ENCODE measurements at places on chromosomes 4 and X.
A peak's percentile ranks its signal among the peaks of the same experiment; 100 is the strongest.

GRCh38 chrX:153206425-153207046 lies 27.5 kb downstream of the MAGEA1 start:
- no peak for DNase-seq

GRCh38 chrX:7074148-7074907 lies 73.2 kb upstream of the STS start:
- DNase-seq = no peak

- peak; percentile 79 for DNase-seq
These were observed 20.4 kb downstream of the TMEM131L start for GRCh38 chr4:153486281-153487151.

DNA sequence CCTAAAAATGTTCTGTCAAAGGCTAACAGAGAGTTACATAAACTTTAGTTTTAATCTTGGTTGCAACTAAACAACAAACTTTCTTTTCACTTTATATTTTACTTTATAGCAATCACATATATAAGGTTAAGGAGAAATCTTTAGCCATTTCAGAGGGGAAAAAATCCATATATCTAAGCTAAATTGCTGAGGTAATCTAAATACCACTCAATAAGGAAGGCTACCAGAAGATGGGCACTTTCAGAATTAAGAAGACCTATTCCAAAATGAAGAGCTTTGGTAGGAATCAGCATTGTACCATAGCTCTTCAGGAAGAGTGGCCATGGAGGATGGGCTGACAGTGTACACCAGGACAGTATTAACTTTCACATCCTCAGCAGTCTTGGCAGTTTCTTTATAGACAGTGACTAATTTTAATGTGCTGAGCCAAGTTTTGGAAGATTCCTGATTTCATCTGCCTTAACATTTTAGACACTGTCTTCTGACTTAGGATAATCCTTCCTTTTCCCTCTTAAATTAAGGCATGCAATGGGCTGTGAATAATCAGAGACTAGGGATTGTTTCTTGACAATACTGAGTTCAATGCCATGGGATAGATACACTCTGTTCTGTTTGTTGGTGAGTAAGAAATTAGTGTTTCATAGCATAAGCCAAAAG lies 7.1 kb downstream of the FAT4 start:
- no peak for DNase-seq

DNA sequence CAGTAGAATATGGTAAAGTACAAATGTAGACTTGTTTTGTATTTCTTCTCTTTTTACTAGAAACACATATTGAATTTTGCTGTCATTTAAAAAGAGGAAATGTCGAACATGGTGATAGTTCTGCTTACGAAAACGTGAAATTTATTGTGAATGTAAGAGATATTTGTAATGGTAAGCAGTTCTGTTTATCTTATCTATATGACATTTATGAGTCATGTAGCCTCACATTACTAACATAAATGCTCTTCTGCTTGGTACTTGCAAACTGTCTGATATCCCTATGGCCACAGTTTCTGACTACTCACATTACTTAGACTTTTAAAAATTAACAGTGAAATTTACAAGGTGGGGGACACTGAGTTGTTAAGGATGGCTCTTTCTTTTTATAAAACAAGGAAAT lies 57.9 kb downstream of the PASD1 start:
- DNase-seq = no peak

- DNase-seq = no peak
These were observed 98.8 kb downstream of the CASK start for GRCh38 chrX:41824551-41824950.

- no peak for DNase-seq
These were observed 145.9 kb upstream of the MAOA start for GRCh38 chrX:43510209-43510608.

DNA sequence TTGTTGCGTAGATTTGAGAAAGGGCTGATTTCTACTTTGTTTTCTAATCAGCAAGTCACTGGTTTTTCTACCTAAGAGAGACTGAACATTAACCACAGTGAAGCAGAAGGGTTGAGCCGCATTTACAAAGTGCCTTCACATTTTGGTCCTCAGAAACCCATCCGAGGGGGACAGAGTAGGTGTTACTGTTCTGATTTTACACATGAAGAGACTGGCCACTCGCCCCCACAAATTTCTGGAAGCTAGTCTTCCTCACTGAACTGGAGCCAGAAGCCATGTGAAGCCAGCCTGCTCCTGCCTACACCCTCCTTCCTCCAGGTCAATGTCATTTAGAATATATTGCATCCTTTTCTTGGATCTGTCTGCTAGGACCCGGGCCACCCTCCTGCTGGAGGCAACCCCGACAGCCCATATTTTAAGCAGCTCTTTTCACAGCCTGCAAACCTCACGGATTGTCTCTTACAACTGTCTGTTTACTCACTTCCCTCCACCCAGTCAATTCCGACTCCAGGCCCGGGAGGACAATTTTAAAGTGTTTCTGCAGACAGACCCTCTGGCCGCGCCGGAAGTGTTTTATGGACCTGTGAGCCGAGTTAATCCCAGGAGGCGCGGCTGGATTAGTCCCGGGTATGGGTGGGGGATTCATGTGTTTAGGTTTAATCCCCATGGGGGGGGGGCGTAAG lies 73.2 kb upstream of the BCOR start:
- peak; percentile 60 for DNase-seq

DNA sequence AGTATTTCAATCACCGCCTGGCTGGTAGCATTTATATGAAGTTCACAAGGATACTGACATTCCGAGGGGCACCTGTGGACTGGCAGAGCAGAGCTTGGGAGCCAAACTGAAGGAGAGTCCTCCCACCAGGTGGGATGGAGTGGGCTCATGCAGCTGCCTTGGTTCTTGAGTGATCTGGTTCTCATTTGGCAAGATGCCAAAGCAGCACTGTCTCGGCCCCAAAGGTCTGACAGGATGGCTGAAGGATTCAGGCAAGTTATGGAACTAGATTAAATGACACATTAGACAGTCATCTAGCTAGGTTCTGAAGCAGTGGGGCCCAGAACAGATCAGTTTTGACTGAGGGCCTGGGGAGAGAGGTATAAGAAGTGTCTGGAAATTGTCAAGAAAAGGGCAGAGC lies 3.2 kb downstream of the FGF16 start:
- no peak for DNase-seq

- DNase-seq = no peak
These were observed 216.8 kb downstream of the AFAP1 start for GRCh38 chr4:7722766-7723387.

DNA sequence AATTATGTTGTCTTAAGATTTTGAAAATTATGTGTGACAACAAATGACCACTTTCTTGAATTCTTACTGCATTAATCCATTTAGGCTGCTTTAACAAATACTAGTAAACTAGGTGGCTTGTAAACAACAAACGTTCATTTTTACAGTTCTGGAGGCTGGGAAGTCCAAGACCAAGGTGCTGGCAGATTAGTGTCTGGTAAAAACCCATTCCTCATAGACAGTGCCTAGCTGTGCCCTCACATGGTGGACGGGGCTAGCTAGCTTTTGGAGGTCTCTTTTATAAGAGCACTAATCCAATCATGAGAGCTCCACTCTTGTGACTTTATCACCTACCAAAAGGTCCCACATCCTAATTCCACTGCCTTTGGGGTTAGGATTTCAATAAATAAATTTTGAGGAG lies 425.8 kb downstream of the SPRY1 start:
- DNase-seq = no peak

DNA sequence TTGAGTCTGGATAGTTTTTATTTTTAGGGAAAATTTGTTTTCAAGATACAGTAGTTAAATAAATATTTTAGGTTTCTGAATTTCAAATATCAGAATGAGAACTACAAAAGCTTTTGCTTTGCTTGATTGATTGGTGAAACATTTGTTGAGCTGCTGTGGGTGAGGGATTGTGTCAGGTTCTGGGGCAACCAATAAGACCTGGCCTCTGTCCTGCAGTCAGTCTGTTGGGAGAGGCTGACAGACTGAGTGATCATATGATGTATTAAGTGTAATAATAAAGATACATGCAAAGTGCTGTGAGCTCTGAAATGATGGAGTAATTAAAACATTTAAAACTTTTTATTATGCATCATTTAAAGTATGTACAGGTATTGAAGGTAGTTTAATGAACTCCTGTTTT lies 9.6 kb downstream of the KDM6A start:
- no peak for DNase-seq

DNA sequence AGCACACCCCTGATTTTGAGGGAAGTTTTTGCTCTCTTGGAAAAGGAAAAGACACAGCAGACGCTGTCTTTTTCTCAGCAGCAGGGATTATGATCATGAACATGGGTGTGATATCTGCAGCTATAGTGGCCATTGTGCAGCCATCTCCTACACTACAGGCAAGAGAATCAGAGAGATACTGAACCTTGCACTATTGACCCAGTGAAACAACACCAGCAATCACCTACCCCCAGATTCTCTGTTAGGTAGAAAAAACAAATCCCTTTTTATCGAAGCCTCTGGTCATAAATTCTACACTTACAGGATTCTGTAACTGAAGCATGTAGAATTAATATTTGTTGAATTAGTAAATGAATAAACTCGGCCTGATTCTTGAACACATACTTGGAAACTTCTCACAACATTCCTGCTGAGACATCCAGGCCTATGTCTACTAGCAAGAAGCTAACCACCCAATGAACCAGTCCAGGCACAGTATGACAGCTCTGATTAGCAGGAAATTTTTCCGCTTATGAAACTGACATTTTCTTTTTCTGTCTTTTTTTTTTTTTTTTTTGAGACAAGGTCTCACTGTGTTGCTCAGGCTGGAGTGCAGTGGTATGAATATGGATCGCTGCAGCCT lies 5.0 kb upstream of the AFAP1 start:
- DNase-seq = no peak

GRCh38 chr4:122824616-122825015 lies 2.0 kb upstream of the FGF2 start:
- no peak for DNase-seq

DNA sequence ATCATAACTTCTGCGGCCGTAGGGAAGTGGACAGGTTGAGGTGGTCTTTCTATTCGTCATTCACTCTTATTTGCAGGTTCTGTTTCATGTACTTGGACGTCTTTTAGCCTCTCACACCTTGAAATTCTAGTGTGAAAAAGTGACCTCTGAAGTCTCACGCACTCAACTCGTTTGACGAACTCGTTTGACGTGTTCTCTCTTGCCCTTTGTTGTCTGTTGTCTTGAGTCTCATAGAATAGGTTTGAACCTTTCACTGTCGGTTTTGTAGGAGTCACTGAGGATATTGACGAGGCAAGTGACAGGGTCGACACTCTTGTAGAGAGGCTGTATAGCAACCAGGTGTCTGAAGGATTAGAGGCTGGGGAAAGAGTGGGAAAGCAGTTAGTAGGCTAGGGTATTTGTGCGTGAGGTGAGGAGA lies 1.1 kb upstream of the PGRMC2 start:
- DNase-seq = peak; percentile 64

GRCh38 chrX:1464041-1464970 lies 11.6 kb upstream of the ASMTL start:
- DNase-seq = no peak

- no peak for DNase-seq
These were observed 925.8 kb downstream of the FSTL5 start for GRCh38 chr4:161238033-161238432.

- DNase-seq = no peak
These were observed 18.4 kb upstream of the NSUN7 start for GRCh38 chr4:40731361-40731760.

DNA sequence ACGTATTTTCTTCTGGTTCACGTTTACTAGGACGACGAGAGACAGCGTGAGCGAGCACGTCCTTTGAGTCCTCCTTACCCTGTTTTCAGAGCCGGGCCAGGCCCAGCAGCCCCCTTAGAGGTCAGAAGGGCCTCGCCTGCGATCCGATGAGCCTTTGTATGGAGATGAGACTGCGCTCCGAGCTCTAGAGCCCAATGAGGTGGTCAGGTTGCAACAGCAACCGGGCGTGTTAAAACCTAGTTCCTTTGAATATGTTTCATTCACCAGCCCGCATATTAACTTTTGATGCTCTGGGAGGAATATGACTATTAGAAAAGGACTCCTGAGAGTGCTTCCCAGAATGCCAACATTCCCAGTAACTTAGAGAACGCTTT lies 55.6 kb upstream of the TADA2B start:
- DNase-seq = no peak

DNA sequence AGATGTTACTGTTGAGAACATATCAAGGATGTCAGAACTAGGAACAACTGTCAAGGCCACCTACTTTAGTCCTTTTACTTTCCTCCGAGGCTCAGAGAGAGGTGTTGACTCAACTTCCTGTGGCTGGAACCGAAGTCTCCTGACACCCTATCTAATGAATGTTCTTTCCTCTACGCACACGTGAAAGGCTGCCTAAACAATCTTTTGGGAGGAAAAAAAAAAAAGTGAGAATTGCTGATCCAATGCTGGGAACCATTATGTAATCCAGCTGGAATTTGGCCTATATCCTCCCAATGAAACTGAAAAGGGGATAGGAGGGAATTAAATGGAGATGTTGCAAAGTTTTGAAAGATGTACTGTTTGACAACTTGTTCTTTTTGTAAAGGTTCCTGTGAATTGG lies 8.3 kb upstream of the MAP7D3 start:
- no peak for DNase-seq

GRCh38 chr4:681736-682451 lies 7.1 kb downstream of the SLC49A3 start:
- DNase-seq = peak; percentile 58

- no peak for DNase-seq
These were observed 13.0 kb upstream of the SLC16A2 start for GRCh38 chrX:74408304-74408703.

- no peak for DNase-seq
These were observed 101.2 kb downstream of the FAM13A start for GRCh38 chr4:88955580-88956380.

GRCh38 chrX:47748576-47748975 lies 88.1 kb upstream of the ZNF81 start:
- no peak for DNase-seq

GRCh38 chr4:123381996-123382395 lies 14.6 kb upstream of the SPRY1 start:
- no peak for DNase-seq

Measured in GM12865 (cell line).